ENCODE measurements at places on chromosomes 11 and 22. TPM values are rescaled to one million over a fixed set of nuclear protein-coding genes. Genes with fewer than 3 reads are reported as not detected.

The RIC3 gene
- polyA plus RNA-seq = 0.10 TPM

The IZUMO1R gene
- polyA plus RNA-seq = not detected

The NNMT gene
- not detected for polyA plus RNA-seq

The CARNS1 gene
- 0.01 TPM for polyA plus RNA-seq

The TBC1D22A gene
- 21.9 TPM for polyA plus RNA-seq
